ENCODE measurements at places on chromosomes 6 and 20.

DNA sequence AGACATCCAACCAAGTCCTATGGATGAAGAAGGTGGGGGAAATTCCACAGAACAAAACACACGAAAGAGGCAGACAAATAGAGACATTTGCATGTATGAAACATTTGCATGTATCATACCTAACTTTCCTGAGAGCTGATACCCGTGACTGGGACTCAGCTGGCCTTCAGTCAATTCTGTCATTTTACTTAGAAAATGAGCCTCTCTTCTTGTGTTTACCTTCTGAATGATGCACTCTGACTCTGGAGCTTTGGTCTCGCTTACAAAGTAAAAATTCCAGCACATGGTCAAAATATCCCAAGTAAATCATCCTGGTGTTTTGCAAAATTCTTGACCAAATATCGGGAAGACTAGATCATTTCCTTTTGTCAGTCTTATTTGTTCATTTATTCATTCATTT, 46.9 kb downstream of the MMUT start:
- DNase-seq: no peak

- no peak for DNase-seq
These were observed 5.7 kb upstream of the CTNNBL1 start for GRCh38 chr20:37688093-37688492.

DNA sequence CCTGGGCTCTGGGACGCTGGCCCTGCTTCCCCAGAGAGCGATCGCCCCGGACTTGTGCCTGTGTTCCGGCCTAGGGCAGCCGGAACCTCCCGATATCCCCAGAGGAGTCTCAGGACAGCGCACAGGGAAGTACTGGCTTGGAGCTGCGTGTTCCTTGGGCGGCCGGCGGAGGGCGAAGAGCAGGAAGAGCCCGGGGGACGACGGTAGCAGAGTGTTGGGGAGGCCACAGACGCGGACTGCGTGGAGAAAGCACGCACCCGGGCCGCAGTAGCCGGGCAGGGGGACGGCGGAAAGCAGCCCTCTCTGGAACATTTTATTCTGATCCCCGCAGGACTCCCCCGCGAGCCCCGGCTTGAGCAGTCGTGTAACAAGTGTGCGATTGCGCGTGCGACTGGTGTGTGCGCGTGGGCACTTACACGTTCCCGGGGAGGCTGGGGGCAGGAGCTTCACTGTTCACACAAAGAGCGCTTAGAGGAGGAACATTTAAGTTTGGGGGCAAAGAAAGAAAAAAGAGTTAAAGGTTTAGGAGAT, 36.1 kb downstream of the NCR2 start:
- no peak for DNase-seq

- DNase-seq: no peak
These were observed 309.2 kb upstream of the SPTLC3 start for GRCh38 chr20:12699374-12700228.

- no peak for DNase-seq
These were observed 134.8 kb upstream of the SLC24A3 start for GRCh38 chr20:19077370-19078220.

GRCh38 chr6:14254505-14254904, 136.9 kb downstream of the CD83 start:
- no peak for DNase-seq

- DNase-seq: no peak
These were observed 6.2 kb downstream of the SAPCD1 start for GRCh38 chr6:31768363-31769257.

- no peak for DNase-seq
These were observed 208.7 kb downstream of the ALDH8A1 start for GRCh38 chr6:134741200-134741536.

GRCh38 chr20:11719153-11719552, 198.5 kb upstream of the BTBD3 start:
- no peak for DNase-seq

DNA sequence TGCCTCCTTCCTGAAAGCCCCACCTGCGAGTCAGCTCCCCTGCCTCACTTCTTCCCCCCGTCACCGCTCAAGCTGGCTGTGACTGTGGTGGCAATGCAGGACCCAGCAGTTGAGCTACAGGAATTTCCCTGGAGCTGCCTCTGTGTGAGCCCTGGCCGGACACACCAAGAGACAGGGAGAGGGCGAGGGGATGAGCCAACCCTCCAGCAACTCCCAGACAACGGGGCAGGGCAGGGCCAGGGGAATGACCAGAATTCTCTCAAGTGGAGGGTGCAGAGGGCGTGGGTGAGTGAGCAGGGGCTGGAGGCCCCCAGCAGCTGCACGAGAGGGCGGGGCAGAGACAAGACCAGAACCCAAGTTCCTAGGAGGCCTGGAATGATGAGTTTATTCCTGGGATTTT, 4.9 kb upstream of the ARFGAP1 start:
- no peak for DNase-seq

DNA sequence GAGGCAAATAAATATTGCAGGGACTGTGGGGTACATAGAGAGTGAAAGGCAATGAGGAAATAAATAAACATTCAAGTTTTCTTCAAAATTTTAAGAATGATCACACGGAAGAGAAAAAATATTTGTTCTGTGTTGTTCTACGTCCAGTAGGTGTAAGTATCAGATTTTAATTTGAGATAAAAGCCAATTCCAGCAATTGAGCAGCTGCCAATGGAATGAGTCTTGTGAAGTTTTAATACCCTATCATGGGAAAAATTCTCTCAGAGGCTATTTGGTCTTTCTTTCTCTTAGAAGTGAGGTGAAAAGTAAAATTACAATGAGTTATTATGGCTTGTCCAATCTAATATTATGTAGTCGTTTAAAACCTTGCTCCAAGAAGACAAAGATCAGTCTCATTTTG, 195.7 kb upstream of the CITED2 start:
- DNase-seq: no peak

DNA sequence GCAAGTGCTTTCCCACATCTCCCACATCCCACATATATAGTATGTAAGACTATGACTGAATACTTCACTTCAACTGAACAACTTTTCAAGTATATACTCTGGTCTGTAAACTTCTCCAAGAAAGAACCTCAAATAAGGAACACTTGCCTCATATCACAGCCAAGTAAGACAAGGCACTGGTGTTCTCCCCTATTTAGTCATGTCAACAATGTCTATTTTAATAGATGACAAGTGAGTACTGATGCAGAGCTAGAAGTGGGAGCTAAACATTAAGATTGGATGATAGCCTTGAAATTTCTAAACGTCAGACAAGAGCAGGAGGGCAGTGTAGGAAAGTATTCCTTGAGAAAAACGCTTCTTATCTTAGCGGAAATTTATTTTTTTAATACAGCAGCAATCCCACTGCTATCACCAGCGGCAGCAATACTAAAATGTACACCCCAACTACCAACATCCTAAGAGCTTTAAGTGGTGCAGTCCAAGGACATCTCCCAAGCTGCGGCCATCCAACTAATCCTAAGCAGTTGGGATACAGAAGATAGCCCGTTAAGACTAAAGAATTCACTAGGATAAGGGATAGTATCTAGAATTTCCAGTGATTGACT, 29.3 kb downstream of the DST start:
- no peak for DNase-seq

- no peak for DNase-seq
These were observed 33.8 kb upstream of the SCRT2 start for GRCh38 chr20:709423-709822.

DNA sequence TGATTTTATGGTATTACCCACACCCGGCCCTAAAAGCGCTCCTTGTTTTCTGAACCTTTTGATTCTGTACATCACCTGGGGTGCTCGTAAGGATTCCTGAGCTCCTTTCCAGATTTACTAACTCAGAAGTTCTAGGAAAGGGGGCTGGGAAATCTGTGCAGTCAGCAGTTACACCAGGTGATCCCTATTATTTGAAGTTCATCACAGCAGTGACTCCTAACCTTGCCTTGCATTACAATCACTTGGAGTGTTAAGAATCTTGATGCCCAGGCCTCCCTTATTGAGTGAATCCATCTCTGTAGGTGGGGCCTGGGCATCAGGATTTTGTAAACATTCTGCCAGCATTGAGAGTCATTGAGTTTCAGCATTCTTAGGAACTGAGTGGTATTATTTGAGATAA, 44.7 kb downstream of the BMP6 start:
- DNase-seq: no peak

DNA sequence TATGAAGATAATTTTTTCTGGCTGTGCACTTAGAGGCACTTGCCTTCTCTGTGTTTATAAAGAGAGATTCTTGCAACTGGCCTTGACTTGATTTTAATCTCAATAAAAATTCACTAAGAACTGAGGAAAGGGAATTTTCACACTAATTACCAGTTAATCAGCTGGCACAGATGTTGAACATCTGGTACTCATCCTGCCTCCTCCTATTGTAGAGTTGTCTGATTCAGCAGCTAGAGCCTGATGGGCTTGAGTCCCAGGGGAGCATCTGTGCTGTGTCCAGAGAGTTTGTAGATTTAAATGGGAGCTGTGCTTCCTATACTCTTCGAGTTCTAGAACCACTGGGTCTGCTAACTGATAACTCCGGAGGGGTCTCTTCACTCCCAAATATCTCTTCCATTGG, 284.4 kb upstream of the RNF24 start:
- DNase-seq: no peak

- DNase-seq: no peak
These were observed 86.2 kb upstream of the BEND6 start for GRCh38 chr6:56868687-56869086.
